ENCODE measurements at places on chromosomes 1 and 21.

DNA sequence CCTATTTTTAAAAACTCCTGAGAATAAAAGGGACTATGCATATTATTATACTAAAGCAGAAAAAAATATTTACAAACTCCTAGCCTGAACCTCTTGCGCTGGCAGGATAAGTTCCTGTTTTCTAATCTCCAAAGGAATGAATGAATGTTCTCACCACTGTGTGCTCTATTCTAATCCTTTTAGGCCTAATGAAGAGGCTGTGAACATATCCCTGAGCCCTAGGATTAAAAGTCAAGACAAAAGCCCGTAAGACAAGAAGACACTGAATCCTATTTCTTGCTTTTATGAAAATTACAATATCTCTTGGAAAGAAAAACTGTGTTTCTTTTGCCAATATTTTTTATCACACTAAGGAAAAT lies 317.5 kb downstream of the HHAT start:
- no peak for DNase-seq

GRCh38 chr1:151612501-151613281 lies 841 bp downstream of the SNX27 start:
- DNase-seq, result no peak

GRCh38 chr1:203550846-203551245 lies 56.9 kb downstream of the OPTC start:
- DNase-seq, result no peak

GRCh38 chr1:207713529-207713928 lies 38.3 kb upstream of the CD46 start:
- no peak for DNase-seq

DNA sequence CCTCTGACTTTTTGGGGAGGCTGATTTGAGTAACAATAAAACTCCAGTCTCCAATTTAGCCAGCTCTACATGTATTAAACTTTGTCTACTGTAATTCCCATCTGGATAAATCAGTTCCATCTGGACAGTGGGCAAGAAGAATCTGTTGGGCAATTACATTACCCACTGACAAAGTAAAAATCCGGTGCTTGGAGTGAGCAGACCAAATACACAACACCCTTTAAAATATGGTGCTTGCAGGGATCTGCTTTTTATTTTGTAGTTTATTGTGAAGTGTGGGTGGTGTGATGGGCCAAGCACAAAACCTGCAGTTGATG lies 8.9 kb upstream of the CD55 start:
- no peak for DNase-seq

GRCh38 chr1:13749543-13750341 lies 49.8 kb downstream of the PRDM2 start:
- no peak for DNase-seq

DNA sequence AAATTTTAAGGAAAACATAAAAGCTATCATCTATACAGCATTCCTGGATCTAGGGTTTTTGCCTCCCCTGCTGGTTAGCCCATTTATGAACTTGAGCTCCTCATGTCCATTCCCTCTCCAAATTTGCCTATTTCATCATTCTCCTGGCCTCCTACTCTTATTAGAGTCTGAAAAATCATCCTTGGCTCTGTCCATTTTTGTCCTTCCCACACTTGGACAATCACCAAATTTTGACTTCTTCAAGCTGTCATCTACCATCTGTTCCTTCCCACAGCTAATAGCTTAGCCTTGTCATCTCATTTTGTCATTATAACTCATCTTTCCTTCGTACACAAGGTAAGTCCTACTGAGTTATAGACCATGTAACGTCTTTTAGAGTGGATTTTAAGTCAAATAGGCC lies 2.2 kb upstream of the HENMT1 start:
- DNase-seq, result no peak

- DNase-seq, result no peak
Observed at GRCh38 chr1:216765346-216766300, 42.4 kb upstream of the ESRRG start.

DNA sequence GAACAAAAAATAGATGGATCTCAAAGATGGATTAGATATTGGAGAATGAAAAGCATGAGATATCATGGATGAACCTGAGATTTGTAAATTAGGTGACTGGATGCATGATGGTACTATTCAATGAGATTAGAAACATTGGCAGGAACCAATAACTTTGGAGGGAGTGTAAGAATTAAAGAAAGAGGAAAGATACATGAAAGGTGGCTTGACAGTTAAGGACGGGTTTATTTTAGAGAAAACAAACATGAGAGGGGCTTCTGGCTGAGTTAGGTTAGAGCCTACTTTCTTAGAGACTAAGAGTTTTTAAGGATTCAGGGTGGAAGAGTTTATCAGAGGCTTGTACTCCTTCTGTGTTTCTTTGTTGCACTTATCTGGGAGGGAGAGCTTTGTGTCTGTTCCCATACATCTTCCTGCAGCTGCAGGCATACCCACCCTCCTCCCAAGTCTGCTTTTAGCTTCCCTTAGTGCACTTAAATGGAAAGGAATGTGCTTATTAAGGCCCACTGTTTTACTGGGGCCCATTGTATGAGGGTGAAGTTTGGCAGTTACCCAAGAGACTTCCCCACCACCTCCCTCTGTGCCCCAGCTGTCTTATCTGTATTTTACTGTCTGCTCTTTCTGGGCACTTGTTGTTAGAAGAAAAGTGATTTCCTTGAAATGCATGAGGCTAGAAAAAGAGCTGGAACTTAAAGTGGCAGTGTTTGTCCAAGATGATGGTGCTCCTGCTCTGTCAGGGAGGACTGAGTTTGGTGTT lies 26.1 kb upstream of the CR2 start:
- no peak for DNase-seq

GRCh38 chr1:116531917-116532316 lies 38.9 kb downstream of the CD58 start:
- no peak for DNase-seq

DNA sequence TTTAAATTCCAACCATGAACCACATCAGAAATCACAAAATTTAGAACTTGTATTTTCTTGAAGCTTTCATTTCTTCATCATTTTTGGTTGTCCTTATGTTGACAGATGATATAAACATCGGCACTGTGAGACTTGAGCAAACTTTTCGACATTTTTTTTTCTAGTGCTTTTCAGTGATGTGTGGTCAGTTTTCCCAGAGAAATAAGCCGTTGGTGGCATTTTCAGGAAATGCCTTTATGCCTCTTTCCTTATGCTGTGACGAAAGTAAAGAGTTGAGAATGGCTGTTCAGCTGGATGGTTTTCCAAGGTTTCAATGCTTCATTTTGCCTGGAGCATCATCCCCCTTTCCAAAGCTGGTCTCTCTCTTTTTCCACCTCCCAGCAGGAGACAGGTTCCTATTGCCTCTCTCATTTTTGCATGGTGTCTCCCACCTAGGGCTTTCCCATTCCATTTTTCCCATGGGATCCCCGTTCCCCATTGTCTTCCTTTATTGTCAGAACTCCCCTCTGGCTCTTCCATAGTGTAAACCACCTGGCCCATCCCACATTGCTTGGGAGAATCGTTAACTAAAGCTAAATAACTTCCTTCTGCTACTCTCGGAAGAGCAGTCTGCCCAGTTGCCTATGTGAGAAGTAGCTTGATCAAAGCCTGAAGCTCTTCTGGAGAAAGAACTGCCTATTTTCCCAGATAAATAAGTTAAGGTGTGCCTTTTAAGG lies 61.4 kb upstream of the DYNLT5 start:
- no peak for DNase-seq

GRCh38 chr1:186994897-186995296 lies 166.1 kb downstream of the PLA2G4A start:
- DNase-seq, result no peak

DNA sequence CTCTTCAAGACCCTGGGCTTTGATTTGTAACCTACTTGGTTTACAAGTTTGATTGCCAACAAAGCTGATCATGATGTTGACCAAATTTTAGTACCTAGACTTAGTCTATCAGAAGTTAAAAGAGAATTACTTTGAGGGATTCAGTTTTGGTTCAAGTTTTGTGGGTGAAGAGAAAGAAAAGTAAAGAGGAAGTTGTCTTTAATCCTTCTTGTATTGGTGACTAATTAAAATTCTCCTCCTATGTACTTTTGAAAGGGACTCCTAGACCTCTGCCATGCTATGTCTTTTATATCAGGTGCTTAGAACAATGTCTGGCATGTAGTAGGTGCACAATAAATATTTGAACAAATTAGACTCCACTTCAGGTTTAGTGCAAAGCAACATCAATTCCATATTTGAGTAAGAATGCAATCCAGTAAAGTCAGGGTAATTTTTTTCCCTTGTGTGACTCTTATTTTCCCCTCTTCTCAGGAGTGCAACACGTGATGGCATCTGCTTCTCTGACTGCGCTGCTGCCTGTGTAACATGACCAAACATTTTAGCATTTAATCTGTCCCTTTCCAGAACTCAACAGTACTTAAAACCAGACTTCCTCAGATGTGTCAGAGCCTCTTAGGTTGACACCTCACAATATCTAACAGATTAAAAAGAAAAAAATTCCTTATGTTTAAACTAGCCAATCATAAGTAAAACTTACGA lies 41.1 kb upstream of the KCNQ4 start:
- DNase-seq, result no peak

DNA sequence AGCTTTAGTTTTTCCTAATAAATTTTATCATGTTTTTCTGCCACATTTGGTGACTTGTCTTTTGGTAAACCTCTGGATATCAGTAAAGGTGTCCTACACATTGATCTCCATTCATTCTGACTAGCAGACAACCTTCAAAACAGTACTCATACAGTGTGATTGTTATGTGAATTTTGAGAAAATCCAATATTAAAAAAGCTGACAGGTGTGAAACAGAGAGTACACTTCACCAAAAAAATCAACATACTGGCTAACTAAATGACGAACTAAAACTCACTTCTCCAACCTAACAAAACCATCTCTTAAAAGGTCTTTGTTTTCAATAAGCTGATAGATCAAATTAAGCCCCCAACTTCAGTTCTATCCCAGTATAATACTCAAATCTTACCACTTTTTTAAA lies 1.5 kb downstream of the FRRS1 start:
- DNase-seq, result no peak

- DNase-seq, result no peak
Observed at GRCh38 chr1:162292422-162292849, 84.2 kb downstream of the SPATA46 start.

- DNase-seq, result peak; percentile 53
Observed at GRCh38 chr1:7265771-7266371, 480.6 kb downstream of the CAMTA1 start.

DNA sequence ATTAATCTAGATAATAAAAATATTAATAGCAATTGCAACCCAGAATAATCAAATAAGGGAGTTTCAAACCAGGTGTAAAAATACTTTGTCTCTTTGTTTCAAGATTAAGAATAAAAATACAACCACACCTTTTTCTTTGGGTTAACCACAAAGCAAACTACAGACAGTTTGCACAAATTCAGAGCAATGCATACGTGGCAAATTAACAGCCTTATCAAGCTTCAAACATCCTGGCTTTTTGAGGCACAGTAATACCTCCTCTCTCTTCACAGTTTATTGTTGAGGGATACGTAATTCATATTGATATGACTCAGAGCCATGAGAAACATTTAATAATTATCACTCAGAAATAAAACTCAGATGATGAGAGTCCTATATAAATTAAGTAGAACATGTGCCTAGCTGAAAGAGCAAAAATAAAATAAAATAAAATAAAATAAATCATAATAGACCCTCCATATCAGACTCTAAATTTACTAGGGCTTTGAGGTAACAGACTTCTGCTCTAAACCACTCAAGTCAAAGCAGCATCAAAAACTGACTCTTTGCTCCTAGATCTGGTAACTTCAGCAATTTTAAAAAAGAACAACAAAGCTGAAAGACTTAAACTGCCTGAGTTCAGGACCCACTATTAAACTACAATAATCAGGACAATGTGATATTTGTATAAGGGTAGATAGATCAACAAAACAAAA lies 11.4 kb downstream of the EDEM3 start:
- DNase-seq, result no peak

DNA sequence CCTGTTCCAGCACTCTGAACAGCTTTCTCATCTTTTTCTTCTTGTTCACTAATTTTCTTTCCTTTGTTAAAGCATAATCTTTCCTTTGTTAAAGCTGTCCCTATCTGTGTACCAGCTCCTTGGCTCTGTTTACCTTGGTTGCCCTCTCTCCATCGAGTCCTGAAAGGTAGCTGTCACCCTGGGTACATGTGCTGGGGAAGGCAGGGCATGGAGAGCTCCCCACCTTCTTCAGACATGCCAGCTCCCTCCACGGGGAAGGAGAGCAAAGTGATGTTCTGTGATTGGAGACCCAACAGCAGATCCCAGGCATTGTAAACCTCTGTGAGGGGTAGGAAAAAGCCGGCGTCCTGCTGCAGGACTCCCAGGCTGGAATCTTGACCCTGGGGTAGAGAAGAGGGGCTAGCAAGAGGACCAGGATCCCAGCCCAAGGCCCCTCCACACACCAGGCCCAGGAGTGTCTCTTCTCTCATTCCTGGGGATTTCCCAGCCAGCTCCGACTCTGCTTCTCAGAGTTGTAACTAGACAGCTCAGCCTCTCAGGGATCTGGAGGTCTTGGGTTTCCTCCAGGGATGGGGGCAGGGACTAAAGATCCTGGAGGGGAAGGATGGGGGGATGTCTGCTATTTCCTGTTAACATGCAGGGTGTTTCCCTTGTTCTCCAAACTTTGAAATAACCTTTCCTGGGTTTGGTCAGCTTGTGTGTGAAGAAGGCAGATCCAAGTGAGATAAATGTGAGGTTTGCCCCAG lies 34.4 kb downstream of the TMCC2 start:
- no peak for DNase-seq

DNA sequence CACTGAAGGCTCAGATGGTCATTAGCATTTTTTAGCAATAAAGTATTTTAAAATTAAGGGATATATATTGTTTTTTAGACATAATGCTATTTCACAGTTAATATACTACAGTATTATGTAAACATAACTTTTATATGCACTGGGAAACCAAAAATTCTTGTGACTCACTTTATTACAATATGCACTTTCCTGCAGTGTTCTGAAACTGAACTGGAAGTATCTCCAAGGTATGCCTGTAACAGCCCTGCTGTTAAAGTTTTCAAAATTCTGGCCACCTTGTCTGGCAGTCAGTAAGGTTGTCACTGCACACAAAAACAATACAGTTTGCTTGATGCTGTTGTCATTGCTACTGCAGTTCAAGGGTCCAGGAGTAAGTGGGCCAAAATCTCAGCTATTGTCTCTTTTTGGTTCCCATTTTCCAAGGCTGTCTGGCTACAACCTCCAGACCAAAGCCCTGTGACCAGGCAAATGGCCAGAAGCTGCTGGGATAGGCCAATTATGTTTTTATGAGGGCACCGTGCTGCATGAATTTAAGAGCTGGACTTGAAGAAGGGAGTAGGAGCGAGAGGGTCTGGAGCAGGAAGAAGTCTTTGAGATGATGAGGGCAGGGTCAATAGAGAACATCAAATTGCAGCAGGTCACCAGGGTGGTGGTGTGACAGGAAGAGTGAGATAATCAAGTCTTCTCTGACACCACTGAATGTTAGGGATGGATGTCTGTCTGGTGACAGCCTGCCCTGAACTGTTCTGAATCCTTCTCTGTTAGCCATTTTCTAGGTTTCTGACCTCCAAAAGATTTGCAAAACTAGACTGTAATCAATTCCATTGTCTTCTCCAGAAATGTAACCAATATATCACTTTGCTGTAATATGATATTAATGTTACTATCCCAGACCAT lies 82.3 kb upstream of the CACHD1 start:
- no peak for DNase-seq

GRCh38 chr1:88890131-88890530 lies 1.2 kb downstream of the GTF2B start:
- DNase-seq, result no peak

- DNase-seq, result no peak
Observed at GRCh38 chr1:155607708-155608107, 2.3 kb upstream of the MSTO1 start.

- DNase-seq, result no peak
Observed at GRCh38 chr1:66633159-66633558, 99.2 kb downstream of the SGIP1 start.

Measured in GM04504 (cell line).